ENCODE measurements at places on chromosomes 11 and 22.

GRCh38 chr11:28965819-28966218 lies 857.6 kb downstream of the METTL15 start:
- peak; percentile 40 for DNase-seq

GRCh38 chr11:86063536-86063935 lies 5.3 kb downstream of the PICALM start:
- DNase-seq, result no peak

GRCh38 chr11:64559351-64560138 lies 31.5 kb upstream of the SLC22A12 start:
- DNase-seq, result no peak

DNA sequence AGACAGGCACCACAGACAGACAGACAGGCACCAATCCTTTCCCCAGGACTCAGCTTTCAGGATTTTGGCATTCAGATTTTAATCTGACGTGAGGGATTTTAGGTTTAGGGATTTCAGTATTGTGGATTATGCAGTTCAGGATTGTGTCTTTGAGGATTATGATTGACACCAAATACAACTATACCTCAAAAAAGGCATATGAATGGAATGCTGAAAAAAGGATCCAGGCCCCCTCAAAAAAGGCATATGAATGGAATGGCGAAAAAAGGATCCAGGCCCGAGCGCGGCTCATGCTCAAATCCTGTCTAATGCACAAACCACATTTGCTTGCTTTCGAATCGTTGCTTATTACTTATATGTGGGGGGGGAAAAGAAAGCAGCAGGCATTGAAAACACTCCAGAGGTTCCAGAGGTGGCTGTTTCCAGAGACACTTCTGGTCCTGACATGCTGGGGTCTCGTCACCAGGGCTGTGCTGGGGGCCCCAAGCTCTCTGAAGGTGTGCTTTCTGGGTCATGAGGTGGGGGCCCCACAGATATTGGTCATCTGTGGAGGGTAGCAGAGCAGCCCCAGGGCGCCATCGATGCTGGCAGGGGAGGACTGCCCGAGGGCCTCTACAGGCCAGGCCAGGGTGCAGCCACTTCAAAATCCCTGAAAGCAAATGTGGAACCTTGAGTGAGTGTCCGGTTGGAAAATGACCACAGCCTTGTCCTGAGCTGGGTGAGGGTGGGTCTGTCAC lies 16.8 kb upstream of the OSBPL5 start:
- no peak for DNase-seq

DNA sequence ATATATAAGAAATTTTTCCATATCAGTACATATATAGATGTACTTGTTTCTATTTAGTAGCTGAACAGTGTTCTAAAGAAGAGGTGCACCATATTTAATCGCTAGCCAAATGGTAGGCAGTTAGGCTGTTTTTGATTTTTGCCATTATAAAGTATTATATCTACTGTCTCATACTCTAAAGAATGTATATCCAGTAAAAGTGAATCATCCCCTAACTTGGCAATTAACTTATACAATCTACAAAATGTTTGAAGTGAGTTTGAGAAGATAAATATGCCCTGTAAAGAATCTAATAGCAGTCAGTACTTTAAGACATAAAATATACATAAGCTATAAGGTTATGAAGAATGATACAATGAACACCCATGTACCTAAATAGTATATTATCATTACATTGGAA lies 291.5 kb downstream of the SWAP70 start:
- no peak for DNase-seq

GRCh38 chr11:115515647-115516395 lies 11.6 kb upstream of the CADM1 start:
- no peak for DNase-seq

DNA sequence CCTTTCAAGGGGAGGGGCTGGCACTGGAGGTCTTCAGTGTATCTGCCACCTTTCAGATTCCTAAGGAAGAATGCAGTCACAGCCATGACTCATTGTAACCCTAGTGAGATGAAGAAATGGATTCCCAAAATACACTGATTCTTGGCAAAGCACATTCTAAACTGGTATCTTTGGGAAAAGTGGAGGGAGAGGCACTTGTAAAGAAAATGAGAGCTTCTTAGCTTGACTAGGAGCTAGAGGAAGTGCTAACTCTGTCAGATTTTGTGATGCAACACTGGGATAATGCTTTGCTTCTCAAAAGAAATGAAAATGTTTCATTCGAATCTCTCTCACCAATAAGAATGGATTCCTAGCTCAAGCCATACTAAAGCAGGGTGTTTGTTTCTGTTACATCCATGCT lies 14.3 kb downstream of the NRIP3 start:
- no peak for DNase-seq

GRCh38 chr11:117481885-117482284 lies 154.2 kb downstream of the CEP164 start:
- no peak for DNase-seq
